ENCODE measurements at places on chromosomes 5 and 9.

DNA sequence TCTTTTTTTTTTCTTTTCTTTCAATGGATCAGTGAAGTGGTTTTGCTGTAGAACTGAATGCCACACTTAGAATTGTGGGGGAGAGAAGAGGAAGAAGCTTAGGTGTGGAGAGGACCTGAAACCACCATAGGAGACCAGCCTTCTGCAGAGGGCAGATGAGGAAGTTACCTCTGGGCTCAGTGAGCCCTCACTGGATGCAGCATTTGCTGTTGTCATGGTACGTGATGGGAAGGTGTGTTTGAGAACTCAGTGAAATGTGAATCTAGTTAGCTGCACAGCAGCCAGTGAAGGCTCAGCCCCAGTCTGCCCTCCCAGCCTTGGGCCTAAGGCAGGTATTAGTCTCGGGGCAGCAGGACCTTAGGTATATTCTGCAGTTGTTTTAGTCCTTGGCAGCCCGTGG, 17.5 kb downstream of the CYFIP2 start:
- DNase-seq, result no peak

DNA sequence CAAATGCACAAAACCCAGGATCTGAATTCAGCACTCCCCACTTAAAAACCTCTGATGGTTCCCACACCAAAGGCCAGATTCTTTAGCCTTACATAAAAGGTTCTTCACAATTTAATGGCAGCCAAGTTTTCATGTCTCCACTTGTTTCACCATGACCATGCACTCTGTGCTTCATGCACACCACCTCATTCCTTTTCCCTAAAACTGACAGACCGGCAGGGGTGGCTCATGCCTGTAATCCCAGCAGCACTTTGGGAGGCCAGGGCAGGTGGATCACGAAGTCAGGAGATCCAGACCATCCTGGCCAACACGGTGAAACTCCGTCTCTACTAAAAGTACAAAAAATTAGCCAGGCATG, 150.4 kb downstream of the SEMA6A start:
- DNase-seq, result no peak

- DNase-seq, result no peak
Measured at GRCh38 chr5:148491015-148491792, 107.4 kb downstream of the FBXO38 start.

GRCh38 chr9:27602142-27602861, 29.0 kb upstream of the C9orf72 start:
- no peak for DNase-seq

GRCh38 chr9:97808415-97808814, 44.6 kb upstream of the FOXE1 start:
- DNase-seq, result no peak

Data from fibroblast of pulmonary artery (primary cell).